Activated T-cell treated with anti-CD3 and anti-CD28 coated beads, Interleukin-2, amount 50 U/mL, for 72 hours (primary cell): ENCODE measurements at places on chromosomes 1 and 21. TPM values are rescaled to one million over a fixed set of nuclear protein-coding genes. Genes with fewer than 3 reads are reported as not detected.

GRCh38 chr1:220700556-220701179 lies 10.5 kb downstream of the C1orf115 start:
- DNase-seq = no peak

DNA sequence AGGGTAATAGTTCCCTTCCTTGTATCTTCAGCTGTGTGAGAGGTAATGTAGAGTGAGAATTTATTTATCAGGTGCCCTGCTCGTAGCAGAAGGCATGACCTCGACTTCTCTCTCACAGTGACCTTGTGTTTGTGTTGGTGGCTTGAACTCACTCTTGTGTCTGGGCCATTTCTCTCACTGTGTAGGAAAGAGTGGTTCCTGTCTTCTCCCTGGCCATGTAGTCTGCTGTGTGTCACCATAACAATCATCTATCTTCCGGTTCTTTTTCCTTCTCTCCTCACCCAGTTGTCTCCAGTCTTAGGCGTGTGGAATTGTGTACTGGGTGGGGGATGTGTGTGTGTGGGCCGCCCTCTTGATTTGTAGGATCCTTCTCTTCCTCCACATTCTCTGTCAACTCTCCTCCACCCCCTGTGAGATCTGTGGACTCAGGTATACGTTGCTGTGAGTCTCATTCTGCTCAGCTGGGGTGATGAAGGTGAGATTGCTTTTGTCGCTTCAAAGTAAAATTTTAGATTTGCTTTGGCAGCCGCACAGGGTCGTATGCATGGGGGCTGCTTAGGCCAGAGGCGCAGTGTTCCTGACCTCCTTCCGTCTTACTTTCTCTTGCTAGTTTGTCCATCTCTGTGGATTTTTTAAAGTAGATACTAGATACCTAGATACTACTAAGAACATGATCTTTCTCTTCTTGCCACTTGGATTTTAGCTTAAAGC lies 31.6 kb downstream of the MAPKAPK2 start:
- no peak for DNase-seq

DNA sequence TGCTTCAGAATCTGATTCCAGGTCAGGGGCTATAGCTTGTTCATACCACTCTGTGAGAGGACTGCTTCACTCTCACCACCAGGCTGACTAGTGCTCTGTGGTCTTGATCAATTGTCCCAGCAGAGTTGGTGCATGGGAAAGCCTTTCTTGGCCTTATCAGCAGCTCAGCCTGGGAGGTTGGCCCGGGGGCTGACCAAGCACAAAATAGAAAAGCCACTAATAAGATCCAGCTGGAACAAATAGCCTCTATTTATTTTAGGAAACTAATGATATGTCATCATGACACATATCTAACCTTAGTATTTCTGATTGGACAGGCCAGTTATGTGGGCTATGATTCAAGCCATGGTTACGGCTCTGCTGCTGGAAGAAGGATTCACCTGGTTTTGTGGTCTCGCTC lies 134.2 kb downstream of the GDAP2 start:
- no peak for DNase-seq

- DNase-seq = no peak
Measured at GRCh38 chr21:44695641-44696040, 1.3 kb upstream of the KRTAP10-12 start.

GRCh38 chr1:202701200-202701599 lies 9.1 kb downstream of the SYT2 start:
- no peak for DNase-seq

DNA sequence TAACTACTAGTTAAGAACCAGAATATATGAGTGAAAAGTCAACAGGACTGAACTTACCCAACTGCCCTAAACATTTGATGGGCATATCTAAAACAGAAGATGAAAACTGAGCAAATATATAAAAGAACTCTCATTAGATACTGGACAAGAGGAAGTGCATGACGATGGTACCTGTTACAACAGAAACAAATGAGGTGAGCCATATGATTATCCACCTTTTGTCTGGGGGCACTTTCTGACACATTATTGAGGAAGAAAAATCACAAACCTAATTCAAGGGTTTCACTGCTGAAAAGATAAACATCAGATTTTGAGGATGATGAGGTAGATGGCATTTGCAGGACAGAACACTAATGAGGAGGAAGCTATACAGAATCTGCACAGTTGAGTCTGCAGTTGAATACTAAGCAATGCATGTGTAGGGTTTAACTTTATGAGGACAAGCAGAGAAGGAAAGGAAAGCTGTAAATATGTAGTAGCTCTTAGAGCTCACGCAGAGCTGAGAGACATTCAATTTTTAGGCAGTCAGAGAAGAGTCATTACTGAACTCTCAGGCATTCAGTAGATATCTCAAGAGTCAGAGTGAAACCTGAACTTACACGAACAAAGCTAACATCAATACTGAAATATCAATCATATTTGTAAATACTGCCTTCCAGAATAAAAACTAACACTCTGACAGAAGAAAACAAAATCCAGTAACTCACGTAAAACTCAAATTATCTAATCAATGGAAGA lies 262.1 kb downstream of the AKT3 start:
- no peak for DNase-seq

GRCh38 chr1:229371624-229372023 lies 28.8 kb upstream of the CCSAP start:
- no peak for DNase-seq

DNA sequence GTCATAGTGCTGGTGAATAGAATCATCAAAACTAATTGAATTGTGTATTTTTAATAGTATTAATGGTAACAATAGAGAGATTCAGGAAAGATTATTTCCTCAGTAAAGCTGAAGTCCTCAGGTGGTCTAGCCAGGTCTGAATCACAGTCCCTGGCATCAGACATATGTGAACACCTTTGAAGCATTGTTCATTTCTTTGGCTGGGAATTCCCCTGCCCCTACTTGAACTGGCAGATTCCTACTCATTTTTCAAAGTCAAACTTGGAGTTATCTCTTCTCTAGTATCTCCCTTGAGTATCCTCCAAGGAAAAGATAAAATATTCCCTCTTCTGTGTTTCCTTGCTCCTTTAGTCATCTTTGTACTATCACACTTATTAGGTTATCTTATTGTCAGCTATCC lies 759.8 kb downstream of the ADGRL2 start:
- no peak for DNase-seq

Gene ARTN
- 3.0 TPM for total RNA-seq

Gene ATF3
- 96.3 TPM for total RNA-seq

Gene FCRL1
- total RNA-seq = 0.25 TPM

Gene ITGB3BP
- total RNA-seq = 70.0 TPM
